NT2/D1 (cell line): ENCODE measurements at places on chromosomes 5 and 9.

DNA sequence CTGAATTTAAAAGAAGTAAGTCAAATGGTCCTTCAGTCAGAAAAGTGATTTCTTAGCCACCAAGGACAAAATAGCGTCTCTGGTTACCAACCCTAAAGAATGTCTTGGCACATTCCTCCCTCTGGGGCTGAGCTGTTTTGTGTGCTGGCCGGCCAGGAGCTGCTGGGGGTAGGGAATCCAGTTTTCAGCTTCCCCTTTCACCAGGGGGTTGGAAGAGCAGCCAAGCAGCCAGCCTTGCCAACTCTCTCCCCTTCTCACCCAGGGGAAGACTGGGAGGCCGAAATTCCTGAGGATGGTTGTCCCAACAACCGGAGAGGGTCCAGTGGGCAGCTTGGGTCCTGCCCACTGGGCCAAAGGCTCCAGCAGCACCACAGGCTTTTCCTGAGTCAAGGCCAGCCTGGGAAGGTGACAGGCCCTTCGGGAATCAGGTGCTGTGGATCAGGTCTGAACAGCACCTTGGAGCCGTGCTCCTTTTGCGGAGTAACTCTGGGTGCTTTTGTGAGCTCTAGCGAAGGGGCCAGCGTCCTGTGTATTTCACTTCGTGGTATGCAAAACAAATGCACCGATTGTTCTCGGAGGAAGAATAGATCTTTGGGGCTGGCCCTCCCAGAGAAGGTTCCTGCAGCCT, 4.2 kb downstream of the WWC1 start:
- DNase-seq = peak; percentile 66

- DNase-seq = no peak
These were observed 18.4 kb downstream of the CXXC5 start for GRCh38 chr5:139666551-139666950.

DNA sequence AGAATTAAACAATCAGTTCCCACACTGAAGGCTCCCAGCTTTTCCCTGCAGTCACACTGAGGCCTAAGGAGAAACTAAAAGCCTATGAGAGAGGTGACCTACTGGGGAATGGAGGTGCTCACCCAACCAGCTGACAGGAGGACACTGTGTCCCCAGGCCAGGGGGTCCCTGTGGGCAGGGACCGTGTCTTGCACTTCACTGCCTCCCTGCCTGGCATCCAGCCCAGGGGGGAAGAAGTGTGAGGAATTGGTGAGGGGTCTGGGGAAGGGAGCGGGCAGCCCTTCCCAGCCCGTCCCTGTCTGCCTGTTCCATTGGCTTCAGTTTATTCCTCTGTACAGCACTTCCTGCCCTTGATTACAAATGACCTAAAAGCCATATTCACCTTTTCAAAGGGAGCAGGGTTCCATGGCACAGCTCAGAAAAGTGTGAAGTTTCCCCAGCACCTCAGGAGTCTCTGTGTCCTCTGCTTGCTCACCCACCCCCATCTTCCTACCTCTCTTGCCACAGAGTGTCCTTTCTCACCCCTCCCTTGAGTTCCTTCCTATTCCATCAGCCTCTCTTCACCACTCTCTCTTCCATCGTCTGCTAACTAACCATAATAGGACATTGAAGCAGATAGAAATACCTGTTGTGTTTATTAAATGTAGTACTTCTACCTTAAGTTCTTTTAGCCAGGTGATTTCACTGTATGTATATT, 12.9 kb downstream of the OTULINL start:
- DNase-seq = no peak

GRCh38 chr5:180209137-180209581, at the start of gene RASGEF1C:
RASGEF1C (minus strand) TSS chr5:180209211; CDS start chr5:180138052, 71,159 bp downstream.
- peak; percentile 23 for DNase-seq

- DNase-seq = no peak
These were observed 6.0 kb downstream of the KIF2A start for GRCh38 chr5:62312036-62312435.

DNA sequence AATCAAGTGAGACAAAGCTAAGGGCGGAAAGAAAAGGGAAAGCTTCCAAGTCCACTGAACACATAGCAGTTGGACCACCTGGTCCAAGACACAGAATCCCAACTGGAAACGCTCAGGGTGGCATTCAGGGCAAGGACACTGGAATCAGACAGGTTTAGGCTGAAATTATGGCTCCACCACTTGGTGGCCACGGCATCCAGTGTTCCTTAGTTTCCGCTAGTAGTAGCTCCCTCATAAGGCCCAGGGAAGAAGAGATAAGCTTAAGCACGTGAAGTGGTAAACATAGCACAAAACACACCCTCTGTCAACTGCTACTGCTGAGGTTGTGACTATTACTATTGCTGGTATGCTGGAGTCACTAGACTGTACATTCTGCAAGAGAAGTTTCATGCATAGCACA, 209.4 kb downstream of the GLIS3 start:
- no peak for DNase-seq

DNA sequence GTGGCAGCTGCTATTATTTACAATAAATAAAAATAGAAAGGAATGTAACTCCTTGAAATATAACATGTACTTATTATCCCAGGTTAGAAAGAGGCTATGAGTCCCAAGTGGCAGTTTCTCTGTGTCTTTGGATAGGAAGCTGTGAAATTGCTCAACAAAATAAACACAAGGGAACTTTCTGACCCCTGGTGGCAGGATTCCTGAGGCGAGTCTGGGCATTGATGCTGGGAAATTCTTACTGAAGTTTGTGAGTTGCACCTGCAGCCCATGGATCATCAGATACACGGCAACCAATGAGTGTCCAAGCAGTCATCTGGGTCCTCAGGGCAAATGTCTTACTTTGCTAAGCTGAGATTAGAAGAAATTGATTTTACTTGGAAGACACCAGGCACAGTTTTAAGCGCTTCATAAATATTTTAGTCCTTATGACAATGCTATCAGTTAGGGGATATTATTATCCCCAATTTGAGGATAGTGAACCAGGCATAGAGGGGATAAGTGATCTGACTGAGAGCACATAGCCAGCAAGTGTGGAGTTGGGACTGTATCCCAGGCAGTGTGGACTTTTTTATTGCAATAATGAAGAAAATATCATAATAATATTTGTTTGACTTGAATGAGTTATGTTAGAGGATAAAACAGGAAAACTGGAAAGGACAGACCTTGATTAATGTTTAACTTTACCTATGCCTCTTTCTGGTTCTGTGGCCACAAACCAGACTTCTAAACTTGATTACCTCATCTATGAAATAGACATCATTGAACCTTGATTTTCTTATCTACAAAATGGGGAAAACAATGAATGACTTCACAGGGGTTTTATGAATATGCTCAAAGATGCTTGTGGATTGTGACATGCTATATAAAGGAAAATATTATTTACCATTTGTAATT, 265.5 kb upstream of the ADAMTSL1 start:
- DNase-seq = peak; percentile 44

- DNase-seq = no peak
These were observed 49.8 kb downstream of the MAP1B start for GRCh38 chr5:72156946-72157624.

DNA sequence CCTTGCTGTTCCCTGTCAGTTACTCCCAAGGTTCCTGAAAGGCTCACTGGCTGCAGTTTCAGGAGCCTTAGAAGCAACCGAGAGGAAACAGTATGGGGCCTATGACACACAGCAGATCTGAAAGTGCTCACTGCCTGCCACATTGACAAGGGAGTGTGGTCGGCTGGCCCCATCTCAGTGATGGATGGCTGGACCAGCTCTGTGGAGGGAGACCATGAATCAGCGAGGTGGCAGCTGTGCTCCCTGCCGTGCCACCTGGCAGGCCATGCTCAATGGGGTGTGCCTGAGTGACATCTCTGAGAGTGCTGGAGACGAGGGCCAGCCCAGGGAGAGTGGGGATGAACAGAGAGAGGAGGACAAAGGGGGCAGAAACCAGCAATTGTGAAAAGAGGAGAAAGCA, 49.1 kb downstream of the DOCK2 start:
- DNase-seq = no peak

DNA sequence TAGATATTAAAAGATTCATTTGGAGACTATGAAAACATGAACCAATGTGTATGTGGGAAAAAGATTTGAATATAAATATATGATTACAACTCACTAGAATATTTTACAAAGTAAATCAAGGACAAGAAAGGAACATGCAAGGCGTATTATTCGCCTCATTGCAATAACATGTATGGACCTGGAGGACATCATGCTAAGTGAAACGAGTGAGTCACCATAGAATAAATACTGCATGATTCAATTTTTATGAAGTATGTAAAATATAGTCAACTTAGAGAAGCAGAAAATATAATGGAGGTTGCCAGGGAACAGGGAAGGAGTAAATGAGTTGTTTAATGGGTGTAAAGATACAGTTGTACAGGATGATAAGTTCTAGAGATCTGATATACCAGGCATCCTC, 4.9 kb downstream of the TXNDC8 start:
- no peak for DNase-seq

- no peak for DNase-seq
These were observed 175.6 kb downstream of the SEMA5A start for GRCh38 chr5:9370256-9370655.

GRCh38 chr5:53613536-53613935, 53.1 kb downstream of the NDUFS4 start:
- no peak for DNase-seq

GRCh38 chr5:148768806-148769415, 57.5 kb upstream of the ADRB2 start:
- no peak for DNase-seq

DNA sequence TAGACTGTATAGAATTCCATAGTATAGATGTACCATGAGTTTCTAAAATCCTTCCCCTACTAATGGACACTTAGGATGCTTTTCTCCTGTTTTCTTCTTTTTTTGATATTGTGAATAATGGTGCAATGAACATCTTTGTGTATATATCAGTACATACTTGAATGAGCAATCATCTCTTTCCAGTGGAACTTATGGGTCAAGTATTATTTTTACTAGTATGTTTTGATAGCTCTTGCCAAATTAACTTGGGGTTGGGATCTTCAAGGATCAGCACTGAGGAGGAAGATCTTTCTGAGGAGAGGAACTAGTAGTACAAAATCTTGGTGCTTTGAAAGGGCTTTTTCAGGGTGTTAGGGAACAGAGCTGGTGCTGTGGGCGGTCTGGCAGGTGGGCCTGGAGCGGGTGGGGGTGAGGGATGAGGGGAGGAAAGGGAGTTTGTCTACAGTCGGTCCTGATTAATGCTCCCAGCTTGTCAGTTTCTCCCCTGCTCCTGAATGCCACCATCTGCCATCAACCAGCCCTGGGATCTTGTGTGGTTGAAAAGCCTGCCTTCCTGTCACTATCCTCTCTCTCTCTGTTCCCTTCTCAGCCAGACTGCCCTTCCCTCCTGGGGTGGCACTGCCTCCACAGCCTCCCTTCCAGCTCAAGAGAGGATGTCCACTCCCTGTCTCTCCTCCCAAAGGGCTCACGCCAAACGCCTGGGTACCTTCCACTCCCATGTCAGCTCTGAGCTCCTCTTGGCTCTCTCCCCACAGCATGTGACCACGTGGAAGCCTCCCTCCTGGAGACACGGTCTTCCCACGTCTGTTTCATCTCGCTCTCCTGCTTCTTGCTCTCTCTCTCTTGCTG, 185.9 kb downstream of the DAB2IP start:
- DNase-seq = no peak

GRCh38 chr5:109704282-109704952, 14.7 kb downstream of the MAN2A1 start:
- DNase-seq = no peak

DNA sequence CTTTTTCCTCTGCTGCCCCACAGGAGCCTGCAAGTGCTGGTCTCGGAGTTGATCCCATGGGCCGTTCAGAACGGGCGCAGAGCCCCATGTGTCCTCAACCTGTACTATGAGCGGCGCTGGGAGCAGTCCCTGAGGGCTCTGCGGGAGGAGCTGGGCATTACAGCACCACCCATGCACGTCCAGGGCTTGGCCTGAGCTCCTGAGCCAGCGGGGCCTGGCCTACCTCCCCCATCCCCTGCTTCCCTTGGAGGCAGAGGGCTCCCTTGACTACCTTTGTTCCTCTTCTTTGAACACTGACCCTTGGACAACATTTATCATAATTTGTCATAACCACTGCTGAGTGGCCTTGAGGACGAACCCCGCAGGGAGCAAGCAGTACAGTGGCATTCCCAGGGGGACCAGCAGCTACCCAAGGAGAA, 6.9 kb upstream of the SLC27A4 start:
- DNase-seq = no peak

GRCh38 chr5:88688984-88689667, 193.9 kb downstream of the MEF2C start:
- DNase-seq = no peak

DNA sequence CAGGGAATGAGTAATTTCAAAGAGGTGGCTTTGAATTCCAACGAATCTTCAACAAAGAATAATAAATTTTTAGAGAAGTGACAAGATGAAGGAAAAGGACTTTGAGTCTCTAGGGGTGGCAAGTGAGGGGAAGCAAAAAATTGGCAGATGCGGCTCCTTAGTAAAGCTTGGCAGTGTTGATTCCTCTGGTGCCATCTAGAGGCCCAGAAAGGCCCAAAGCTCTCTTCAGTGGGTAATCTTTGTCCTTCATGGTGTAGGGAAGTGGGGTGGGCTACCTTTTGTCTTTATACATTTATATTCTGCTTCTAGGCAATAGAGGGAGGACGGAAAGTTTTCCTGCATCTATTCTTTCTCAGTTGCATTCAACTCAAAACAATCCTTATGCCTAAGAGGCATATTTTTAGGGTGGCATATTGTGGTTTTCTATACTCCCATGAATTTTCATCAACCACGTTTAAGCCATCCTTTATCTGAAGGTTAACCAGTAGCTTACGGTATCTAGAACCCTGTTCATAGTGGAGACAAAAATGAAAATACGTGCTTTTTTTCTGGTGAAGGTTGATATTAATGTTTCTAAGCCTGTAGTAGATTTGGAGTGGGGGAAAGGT, 17.5 kb upstream of the ROPN1L start:
- DNase-seq = no peak

DNA sequence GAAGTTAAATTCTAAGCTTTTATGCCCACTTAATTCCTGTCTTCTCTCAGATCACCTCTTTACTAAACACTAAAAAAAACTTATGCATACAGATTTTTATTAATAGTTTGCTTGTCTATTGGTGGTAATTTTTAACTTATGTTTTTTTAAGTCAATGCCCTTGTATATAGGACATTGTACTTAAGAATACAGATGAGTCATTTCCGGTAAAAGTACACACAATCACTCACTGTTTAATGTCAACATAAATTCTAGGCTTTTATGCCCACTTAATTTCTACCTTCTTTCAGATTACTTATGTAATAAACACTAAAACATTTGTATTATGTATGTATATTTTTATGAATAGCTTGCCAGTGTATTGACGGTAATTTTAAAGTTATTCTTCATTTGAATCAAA, 872.8 kb upstream of the CDH9 start:
- DNase-seq = no peak
